ENCODE measurements at places on chromosomes 16 and 17.

- DNase-seq, result no peak
Measured at GRCh38 chr16:24013864-24014645, 178.3 kb downstream of the PRKCB start.

DNA sequence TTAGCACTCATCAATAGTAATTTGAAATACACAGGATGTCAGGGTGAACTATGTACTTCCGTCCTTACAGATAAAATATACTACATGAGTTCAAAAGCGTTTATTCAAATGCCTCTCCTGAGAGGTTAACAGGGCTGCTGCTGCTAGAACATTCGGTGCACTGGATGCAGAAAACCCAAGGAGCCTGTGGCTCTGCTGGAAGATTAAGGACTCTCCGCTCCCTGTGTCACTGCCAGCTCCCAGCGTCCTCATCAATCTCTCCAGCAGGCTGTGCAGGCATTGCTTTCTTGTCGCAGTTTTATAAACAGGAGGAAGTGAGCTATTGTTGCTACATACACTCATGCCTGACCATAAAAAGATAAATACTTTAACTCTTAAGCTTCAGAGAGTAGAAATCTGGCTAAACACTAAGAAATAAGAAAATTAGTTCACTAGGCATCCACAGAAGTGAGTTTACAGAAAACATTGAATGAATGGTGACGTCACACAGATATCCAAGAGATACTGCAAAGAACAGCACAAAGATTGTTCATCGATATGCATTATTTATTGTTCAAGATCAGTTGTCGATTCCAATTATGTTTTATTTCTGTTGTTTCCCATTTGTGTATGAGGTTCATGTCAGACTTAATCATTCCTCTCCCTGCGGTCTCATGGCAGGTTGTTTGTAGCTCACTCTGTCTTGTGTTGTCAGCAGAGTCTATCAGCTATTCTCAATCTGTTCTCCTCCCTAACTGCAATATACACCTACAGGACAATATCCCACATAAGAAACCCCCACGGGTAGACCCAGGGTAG lies 127.9 kb upstream of the MON1B start:
- no peak for DNase-seq

DNA sequence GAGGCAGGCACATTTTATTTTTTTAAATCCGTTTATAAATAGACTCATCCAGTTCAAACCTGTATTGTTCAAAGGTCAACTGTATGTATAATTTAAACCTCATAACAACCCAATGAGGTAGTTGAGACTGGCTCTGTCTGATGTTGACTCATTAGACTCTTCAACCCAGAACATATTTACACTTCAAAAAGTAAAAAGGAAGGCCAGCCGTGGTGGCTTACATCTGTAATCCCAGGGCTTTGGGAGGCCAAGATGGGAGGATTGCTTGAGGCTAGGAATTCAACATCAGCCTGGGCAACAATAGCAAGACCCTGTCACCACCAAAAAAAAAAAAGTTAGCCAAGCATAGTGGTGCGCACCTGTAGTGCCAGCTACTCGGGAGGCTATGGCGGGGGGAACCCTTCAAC lies 32.5 kb upstream of the DHRS7B start:
- DNase-seq, result no peak

DNA sequence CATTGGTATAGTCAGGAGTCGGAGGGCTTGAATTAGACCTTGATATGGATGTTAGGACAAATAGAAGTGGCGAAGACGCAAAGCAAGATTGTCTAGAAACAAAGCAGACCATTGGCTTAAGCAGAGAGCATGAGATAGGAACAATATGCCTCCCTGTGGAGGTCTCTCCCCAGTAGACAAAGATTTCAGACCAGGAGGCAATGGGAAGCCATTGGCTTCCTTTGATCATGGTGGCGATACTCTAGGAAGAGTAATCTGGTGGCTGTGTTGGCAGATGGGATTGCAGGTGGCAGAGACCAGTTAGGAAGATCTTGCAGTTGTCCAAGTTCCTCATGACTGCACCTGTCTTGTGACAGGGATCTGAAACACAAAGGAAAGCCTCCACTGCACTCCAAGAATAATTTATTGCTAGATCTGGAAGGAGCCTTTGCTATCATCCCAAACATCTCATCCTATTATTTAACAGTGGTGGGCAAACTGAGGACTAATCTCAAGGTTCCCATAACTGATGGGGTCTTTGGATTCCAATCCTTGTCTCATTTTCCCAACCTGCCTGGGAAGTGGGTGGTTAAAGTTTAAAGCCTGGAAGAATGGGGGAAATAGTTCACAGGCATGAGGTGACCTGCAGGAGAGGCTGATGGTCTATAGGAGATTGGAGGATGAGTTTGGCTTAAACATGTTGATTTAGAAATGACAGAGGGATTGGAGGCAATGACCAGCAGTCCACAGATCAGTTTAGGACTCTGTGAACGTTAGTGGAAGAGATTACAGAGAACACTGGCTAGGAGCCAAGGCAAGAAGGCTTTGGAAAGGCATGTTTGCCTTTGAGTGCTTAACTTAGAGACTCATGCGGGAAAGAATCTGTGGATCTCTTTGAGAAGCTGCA lies 37.0 kb downstream of the HLF start:
- DNase-seq, result no peak

DNA sequence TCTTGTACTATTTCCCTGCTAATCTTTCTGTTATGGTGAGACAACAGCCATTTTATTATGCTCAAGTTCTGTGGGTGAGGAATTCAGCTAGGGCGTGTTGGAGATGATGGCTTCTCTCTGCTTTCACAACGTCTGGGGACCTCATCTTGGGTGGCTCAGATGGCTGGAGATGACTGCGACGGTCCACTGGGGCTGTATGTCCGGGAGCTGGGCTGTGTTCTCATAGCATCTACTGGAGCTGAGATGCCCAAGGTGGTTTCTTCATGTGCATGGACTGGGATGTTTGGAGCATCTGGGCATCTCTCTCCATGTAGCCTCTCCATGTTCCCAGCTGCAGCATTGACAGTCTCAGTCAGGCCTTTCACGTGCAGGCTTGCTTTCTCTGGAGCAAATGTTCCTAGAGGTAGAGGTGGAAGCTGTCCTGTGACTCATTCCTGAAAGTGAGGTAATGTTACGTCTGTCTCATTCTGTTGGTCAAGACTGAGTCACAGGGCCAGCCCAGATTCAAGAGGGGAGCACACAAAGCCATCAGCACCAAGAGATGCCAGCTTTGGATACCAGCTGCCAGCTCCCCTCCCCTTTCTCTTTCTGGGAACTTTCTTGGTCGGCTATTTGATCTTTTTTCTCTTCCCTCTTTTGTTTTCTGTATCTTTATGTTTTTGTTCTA lies 96.2 kb downstream of the RAP1GAP2 start:
- DNase-seq, result no peak

- DNase-seq, result no peak
Measured at GRCh38 chr16:30383521-30383920, 1.2 kb upstream of the SEPTIN1 start.

- DNase-seq, result no peak
Measured at GRCh38 chr16:51408357-51408756, 257.3 kb upstream of the SALL1 start.

DNA sequence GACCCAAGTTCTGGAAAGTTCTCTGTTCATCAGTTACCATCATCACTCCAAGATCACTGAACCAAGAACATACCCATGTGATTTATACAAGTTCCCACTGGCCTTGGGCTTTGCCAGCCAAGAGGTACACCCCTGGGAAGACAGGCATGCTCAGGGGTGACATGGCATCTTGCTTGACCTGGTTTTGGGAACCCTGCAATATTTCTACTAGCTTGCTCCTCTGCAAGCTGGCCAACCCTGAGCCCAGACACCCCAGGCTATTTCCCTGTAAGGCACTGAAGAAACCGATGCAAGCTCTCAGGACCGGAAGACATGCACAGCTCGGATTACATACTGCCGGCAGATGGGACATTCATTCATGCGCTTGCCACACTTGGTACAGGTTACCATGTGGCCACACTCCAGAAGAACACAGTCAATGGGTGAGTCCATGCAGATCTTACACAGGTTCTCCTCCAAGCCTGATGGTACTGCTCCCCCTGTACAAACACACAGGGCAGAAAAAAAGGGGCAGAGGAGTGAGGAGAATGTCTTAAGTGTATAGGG lies 31.4 kb downstream of the LIG3 start:
- no peak for DNase-seq

DNA sequence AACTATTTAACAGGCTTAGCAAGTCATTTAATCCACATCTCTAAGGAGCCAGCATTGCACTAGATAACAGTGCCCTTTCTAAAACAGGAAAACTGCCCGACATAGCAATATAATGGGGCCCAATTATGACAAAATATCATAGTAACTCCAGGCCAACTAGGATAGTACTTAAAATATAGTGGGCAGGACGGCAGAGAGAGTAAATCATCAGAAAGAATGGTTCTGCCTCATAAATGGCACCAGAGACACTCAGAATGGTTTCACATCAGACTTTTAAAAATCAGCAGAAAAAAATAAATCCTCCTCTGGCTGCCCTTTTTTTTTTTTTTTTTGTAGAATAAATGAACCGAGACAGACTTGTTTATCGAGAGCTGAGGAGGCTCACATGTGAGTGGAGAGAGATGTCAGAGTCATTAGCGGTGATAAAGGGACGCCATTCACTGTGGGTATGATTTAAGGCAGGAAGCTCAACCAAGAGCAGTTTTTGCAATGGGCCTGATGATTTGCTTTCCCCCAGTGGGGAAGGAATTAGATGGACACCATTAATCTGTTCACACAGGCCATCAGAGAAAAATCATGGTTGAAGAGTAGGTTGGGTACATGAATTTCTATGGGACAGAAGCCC lies 62.6 kb downstream of the CPPED1 start:
- no peak for DNase-seq

GRCh38 chr16:8892101-8892575 lies 10.0 kb downstream of the LITAFD start:
- DNase-seq, result no peak

GRCh38 chr17:27567563-27567859 lies 63.5 kb upstream of the LGALS9 start:
- no peak for DNase-seq

DNA sequence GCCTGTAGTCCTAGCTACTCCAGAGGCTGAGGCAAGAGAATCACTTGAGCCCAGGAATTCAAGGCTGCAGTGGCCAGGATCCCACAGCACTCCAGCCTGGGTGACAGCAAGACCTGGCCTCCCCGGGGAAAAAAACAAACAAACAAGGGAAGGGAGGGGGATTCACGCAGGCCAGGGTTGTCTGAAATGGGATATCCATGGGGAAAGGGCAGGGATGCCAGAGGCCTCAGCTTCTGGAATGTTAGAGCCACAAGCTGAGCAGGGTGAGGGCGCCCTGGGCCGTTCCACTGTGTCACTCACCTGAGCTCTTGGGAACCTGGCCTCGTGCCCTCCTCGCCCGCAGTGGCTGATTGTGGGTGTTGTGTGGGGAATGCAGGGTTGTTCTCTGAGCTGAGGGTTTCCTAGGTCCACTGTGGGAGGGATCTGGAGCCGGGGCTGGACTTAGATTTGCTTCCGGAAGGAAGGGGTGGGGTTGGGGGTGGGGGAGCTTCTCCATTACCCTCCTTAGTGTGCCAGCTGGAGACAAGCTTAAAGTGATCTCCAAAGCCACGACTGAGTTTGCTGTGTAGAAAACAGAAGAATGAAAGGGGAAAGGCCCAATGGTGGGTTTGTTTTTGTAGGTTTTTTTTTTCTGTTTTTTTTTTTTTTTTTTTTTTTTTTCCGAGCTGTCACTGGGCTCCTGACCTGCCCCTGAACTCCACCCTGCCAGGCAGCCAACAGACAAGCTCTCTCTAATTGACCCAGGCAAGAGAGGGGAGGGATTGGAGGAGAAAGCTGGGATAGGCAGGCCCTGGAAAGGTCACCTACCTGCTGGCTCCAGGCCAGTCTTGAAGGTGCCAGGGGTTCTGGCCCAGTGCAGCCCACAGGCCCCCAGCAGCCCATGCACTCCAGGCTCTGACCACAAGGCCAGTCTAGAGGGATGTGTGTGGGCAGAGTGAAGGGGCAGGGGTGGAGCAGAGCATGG lies at the start of gene SULT1A1:
SULT1A1 (minus strand) TSS at position 414 of the 964 bp plus-strand sequence. CDS start 1,189 bp downstream, outside the sequence.
- peak; percentile 30 for DNase-seq

DNA sequence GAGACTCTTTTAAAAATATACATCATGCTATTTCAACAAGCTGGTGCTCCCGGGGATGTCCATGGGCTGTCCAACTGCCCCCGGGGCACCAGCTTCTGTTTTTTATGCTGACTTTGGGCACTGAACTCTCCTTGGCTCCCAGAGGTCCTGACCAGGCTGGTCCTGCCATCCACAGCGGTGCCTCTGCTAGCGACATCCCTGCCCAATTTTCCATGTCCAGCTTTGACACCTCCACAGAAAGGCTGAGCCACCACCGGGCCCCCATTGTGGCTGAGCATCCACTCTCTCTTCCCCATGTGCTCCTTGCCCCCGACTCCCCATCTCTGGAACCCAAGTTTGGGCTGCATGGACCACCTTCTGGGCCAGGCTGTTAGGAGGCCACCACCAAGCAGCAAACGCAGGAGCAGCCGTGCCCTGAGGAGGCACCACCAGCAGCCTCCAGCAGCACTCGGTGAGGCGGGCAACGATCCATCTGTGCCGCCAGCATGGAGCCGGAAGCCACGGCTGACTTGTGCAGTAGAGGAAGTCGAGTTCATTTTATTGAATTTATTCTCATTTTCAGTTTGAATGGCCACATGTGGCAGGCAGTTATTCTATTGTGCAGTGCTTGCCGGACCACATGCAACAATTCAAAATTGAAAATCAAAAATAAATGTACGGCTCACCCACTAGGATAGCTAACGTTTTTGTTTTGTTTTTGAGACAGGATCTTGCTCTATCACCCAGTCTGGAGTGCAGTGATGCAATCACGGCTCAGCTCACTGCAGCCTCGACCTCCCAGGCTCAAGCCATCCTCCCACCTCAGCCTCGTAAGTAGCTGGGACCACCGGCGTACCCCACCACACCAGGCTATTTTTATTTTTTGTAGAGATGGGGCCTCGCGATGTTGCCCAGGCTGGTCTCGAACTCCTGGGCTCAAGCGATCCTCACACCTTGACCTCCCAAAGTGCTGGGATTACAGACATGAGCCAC lies 2.8 kb upstream of the MEAK7 start:
- no peak for DNase-seq

DNA sequence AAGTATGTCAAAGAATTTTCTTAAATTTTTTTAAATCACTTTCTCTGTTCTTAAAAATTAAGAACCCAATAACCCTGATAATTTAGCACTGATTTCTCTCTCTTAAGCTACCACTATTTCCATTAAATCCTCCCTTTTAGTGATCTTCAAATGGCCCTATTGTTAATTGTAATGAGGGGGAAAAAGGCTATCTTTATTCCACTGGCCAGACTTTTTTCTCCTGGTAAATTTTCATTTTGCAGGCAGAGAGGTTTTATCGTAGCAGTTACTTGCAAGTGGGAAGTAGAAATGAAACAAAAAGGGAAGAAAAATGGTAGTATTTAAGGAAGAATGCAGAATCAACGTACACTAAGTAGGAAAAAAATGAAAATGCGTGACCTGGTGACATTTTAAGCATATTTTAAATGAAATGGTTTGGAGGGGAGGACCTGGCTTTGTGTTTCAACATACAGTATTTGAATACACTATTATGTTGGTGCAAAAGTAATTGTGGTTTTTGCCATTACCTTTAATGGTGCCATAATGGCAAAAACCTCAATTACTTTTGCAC lies 224.9 kb downstream of the TANC2 start:
- no peak for DNase-seq

Measured in activated CD4-positive, CD25-positive, alpha-beta regulatory T cell treated with anti-CD3 and anti-CD28 coated beads, Interleukin-2, amount 50 U/mL, for 72 hours (primary cell).